ENCODE measurements at places on chromosomes 5 and 9. TPM values are rescaled to one million over a fixed set of nuclear protein-coding genes. Genes with fewer than 3 reads are reported as not detected.

Gene NFIB
- 65.9 TPM for total RNA-seq

DNA sequence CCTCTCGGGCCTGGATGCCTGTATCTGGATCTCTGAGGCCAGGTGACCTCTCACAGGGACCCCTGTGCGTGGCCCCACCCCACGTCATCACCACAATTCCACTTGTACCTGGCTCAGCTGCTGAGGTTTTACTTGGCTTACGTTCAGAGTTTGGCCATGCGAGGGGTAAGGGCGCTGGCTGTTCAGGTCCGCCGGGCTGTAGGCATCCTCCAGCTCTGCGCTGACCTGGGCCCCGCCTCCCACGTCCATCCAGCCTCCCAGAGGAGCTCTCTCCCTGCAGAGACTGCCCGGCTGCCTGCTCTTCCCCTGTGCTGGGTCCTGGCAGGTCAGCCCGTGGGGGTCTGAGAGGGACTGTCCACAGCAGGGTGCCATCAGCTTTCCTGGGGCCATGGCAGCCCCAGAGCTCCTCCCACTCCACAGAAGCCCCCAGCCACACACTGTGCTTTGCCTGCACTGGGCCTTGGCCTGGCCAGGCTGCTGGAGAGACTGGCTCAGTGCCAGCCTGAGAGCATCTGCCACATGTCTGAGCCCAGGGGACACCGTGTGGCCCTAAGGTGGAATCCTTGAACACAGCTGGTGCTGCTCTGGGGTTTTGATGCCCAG, 43.6 kb downstream of the SLC6A3 start:
- DNase-seq = no peak

DNA sequence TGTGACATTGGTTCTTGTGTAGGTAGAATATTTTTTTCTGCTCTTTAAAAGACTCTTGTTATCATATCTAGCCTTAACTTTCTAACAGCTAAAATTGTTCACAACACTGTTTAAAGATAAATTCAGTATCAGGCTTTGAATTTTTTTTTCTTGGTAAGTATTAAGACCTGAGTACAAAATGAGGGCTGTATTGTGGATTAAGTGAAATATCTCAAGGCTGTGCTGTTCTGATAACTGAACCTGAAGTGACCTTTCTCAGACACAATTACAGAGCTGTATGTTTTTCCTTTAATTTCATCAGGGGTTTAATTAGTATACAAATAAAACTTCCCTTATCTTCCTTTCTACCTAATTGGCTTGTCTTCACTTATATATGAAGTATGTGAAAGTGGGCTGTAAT, 290.5 kb downstream of the CCDC171 start:
- no peak for DNase-seq

DNA sequence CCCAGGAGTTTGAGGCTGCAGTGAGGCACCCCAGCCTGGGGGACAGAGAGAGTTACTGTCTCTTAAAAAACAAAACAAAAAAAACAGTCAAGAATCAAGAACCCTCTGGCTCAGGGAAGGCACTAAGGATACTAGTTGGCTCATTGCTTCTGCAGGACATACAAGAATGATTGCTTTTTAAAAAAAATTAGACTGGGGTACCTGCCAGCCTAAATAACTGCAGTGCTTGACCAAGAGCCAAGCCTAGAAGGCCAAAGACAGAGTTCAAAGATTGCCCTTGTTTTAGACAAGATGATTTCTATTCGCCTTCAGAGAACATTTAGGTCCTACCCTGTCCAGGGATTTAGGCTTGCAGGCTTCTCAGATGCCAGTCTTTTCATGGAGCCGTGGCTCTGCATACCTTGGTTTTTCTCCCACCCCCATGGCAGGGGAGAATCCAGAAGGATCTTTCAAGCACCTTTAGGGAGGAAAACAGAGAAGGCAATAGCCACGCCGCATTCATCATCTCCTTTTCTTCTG, 93.7 kb upstream of the IL6ST start:
- no peak for DNase-seq

GRCh38 chr5:177300236-177300880, 3.2 kb downstream of the RAB24 start:
- peak; percentile 74 for DNase-seq
